ENCODE measurements at places on chromosomes 11 and 22. TPM values are rescaled to one million over a fixed set of nuclear protein-coding genes. Genes with fewer than 3 reads are reported as not detected.

DNA sequence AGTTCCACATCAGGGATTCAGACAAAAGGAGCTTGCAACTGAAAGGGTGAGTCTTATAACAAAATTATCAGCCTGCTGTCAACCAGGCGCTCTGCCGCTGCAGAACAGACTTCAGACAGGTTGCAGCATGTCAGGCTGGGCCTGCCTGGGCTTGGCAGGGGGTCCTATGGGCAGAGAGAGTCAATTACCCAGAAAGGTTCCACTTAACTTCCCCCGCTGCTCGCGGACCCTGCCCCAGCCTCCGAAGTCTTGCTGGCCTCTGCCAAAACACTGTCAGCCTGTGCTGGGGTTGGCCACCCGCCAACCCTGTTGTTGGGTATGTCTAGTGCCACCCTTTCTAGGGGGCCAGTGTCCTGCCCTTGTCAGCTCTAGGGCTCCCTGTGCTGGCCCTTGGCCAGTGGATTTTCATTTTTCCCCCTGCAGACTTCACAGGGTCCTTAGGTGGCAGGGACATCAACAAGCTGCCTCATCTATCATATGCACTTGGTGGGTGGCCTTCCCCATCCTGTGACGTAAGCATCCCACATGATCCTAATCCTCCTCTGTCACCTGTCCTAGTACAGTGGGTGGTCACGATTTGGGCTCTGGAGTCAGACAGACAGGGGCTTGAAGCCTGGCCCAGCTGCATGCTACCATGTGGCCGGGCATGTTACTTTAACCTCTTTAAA, 166.5 kb upstream of the CADM1 start:
- DNase-seq, result peak; percentile 58

DNA sequence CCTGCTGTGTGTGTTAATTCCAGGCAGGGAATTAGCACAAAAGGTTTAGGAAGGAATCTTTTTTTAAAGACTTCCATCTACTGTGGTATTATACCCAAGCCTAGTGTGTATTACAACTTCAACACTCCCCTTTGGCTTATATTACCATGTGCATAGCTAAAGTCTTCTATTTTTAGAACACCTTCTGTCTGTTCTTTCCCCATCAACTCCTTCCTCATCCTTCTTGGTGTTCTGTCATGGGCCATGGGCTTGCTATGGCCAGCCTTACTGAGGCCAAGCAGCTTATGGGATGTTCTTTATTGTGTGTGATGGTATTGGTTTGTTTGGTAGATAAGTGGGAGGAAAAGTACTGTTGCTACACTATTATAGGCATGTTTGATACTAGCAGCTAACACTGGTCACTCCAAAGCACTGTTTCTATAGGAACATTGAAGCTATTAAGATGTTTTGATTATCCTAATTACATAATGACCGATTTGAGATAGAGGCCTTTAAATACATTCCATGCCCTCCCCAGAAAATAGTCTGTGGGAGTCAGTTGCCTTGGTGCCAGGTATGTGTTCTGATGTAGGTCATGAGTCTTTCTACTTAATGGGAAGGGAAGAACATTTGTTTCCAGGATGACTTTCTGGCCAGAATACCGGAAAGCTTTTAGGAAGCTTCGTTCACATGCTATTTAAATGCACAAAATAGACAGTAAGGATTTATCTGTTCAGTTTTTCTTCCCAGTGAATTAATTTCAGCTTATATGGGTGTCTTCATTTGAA, 16.5 kb downstream of the MCAM start:
- no peak for DNase-seq

DNA sequence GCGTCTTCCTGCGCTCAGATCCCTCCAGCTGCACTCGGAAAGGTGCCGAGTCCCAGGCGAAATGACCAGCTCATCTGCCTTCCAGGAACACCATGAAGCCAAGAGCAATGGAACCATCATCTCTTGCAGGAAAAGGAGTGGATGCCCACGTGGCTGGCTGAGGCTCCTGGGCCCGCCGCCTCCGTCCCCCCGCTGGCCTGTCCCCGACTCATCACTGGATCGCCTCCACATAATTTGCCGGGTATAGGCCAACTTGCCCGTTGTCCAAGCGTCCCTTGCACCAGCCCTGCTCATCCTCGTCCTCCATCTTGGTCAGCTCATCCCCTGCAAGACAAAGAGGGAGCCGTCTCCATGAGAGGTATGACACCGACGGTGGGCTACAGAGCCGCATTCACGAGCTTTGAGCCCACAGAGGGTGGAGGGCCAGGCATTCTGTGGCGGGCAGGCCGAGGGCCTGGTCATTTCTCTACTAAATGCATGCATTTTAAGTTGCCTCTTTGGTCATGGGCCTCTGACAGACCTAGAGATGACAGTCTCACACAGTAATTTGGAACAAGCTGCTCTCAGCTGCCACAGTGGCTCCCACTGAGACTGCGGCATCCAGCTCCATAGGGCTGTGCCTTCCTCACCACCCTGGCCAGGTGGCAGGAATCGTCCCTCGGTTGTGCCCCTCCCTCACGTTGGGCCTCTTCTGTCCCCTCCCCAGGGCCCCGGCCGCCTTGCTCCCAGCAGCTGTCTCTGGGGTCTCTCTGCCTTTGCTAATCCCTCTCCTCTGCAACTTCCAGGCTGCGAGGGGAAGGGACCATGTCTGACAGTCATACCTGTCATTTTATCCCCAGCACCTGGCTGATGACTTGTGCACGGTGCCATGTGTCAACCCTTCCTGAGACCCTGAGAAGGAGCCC, 14.3 kb upstream of the ARFGAP3 start:
- no peak for DNase-seq

DNA sequence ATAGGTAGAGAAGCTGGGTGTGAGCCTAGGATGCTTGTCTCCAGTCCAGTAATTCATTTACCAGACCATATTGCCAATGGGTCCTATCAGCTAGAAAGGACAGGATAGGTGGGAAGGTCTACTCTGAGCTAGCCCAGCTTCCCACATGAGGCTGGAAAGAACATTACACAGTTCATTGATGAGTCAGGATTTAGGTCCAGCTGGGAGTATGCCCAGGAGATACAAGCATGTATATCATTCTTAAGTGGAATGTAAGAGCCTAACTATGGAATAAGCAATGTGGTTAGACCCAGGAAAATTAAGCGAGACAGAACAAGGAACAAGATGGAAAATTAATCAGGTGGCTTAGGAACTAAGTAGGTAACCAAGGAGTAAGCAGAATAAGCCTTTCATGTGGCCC, 59.0 kb upstream of the TBCEL start:
- DNase-seq, result no peak

DNA sequence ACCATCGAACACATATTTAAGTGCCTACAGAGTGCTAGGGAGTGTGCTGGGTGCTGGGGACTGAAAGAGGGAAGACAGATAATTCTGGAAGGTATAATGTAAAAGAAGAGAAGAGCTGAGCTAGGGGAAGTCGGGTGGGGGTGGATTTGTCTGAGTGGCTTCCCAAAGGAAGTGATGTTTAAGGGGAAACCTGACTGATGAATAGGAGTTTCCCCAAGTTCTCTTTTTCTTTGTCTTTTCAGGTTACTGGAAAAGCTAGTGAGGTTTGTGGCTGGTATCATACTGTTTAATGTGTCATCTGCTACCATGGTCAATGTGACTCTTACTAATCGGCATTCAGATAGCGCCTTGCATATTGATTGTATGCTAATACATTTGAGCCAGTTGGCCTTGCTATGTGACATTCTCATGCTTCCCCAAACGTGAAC, 151.6 kb upstream of the MTMR2 start:
- DNase-seq, result no peak

DNA sequence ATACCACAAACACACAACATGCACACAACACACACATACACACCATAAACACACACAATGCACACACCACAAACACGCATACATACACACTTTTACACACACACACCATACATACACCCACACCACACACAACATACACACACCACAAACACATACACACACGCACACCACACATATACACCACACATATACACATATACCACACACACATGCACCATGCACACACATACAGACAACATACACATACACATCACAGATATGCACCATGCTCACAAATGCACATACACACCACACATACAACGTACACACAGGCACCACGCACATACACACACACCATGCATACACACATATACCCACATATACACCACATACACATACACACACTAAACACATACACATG, 11.7 kb upstream of the B4GALNT4 start:
- no peak for DNase-seq

GRCh38 chr11:28743061-28743550, 634.9 kb downstream of the METTL15 start:
- DNase-seq, result no peak

DNA sequence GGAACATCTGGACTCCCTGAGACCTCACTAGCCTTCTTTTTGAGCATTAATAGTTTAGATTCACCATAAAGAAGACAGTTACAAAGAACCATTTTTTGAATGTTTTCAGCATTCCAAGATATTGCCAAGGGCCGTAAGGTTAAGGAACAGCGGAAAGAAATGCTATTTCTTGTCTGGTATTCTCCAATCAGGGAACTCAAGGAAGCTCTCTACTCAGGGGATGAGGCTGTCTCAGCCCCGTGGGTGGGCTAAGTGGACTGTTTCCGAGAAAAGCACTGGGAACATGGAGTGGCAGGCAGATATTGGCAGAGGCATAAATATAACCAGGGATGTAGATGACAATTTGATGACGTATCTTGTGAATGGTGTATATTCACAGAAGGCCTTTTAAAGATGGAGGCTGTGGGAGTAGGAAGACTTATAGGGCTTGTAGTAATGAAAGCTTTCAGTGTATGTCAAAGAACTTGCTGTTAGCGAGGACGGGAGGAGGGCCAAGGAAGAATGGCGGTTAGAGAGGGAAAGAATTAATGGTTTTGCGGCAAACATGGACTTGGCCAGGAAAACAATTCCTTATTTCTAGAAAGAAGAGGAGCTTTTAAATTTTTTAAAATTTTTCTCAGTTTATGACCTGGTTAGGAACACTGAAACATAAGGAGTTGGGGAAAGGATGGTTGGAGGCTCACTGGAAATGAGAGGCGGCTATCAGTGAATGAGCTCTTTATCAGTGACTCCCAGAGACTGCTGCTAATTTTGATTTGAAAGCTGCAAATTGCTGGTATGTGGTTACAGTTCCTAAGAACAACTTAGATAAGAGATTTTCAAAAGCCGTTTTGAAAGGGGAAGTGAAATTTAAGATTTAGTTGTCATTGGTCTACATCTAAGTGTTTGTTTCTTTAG, 64.6 kb downstream of the ST3GAL4 start:
- DNase-seq, result no peak

DNA sequence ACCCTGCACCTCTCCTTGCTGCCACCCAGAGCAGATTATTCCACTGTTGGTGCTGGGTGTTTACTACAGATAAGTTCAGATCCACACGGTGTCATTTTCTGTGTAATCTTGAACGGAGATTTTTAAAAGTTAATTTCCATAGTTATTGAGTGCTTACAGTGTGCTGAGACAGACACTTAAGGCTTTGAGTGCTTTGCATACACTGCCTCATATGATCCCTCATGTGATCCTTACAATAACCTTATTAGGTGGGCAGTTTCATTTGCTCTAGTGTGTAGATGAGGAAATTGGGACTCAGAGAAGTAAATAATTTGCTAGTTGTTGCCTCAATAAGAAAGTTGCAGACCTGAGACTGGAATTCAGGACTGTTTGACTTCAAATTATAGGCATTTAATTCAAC, 32.3 kb upstream of the ME3 start:
- no peak for DNase-seq

- no peak for DNase-seq
Measured at GRCh38 chr11:30585892-30586250, 282 bp downstream of the MPPED2 start.

Gene PGA3
- total RNA-seq, result 0.54 TPM

Gene RTN4RL2
- 2.6 TPM for total RNA-seq

Gene IGSF9B
- 10.4 TPM for total RNA-seq

Gene KCNQ1OT1
- 4.4 TPM for total RNA-seq

Gene LMNTD2
- 8.0 TPM for total RNA-seq

Gene BTBD18
- not detected for total RNA-seq
